ENCODE measurements at places on chromosomes 1 and 21. TPM values are rescaled to one million over a fixed set of nuclear protein-coding genes. Genes with fewer than 3 reads are reported as not detected.
A peak's percentile ranks its signal among the peaks of the same experiment; 100 is the strongest.

Gene UBE2Q1
- 32.8 TPM for polyA plus RNA-seq

Gene LEFTY2
- polyA plus RNA-seq: not detected

Gene CA14
- polyA plus RNA-seq: 0.68 TPM

Gene ALPL
- 2.9 TPM for polyA plus RNA-seq

Gene UBL4B
- polyA plus RNA-seq: not detected

Gene KRTAP13-3
- not detected for polyA plus RNA-seq

Gene CR1
- 0.61 TPM for polyA plus RNA-seq

Gene SPRR3
- 932 TPM for polyA plus RNA-seq

Gene COL8A2
- polyA plus RNA-seq: 5.0 TPM

- no peak for DNase-seq
These were observed 186.5 kb downstream of the DSCAM start for GRCh38 chr21:40660461-40660860.

DNA sequence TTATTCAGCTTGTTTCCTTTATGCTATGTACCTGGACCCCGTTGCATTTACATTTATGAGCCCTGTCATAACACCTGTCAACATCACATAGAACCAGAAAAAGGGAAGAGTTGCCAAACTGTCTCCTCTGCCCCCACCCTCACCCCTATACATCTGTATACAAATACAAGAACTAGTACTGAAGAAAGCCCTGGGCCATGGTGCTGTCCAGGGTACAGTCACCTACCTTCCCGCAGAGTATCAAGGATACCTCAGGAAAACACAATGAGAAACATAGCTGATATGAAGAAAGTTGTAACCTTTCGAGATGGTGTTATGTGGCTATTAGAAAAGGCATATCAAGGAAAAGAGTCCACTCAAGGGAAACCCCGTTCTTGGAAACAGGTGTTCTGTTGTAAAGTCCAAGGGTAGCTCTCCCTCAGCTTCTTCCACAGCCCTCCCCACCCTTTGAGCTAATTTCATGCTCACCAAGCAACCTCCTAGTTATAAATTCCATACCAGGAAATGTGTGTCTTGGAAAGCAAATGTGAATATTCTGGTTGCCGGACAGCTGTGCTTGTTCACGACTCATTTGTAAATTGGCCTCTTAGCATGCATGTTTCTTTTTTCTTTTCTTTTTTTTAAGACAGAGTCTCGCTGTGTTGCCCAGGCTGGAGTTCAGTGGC, 16.7 kb upstream of the AVPR1B start:
- no peak for DNase-seq

GRCh38 chr1:28927648-28928313, 13.4 kb downstream of the EPB41 start:
- DNase-seq: peak; percentile 33

DNA sequence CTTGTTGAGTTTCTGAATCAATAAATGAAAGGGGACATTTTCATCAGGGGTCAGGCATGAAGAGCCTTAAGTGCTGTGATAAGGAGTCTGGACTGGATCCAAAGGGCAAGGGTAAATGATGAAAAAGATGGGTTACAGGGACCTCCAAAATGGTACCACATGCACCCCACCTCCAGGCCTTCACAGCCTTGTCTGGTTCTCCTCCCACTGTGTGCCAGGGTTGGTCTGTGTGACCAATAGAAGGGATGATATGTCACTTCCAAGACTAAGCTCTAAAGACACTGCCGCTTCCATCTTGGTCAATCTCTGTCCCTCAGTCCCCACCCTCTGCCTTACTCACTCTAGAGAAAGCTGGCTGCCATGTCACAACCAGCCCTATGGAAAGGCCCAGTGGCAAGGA, 140.6 kb downstream of the ZNF281 start:
- no peak for DNase-seq

GRCh38 chr1:42777852-42778251, 6.9 kb upstream of the TMEM269 start:
- peak; percentile 68 for DNase-seq

- DNase-seq: no peak
These were observed 112.2 kb downstream of the ITSN1 start for GRCh38 chr21:33754481-33754880.

DNA sequence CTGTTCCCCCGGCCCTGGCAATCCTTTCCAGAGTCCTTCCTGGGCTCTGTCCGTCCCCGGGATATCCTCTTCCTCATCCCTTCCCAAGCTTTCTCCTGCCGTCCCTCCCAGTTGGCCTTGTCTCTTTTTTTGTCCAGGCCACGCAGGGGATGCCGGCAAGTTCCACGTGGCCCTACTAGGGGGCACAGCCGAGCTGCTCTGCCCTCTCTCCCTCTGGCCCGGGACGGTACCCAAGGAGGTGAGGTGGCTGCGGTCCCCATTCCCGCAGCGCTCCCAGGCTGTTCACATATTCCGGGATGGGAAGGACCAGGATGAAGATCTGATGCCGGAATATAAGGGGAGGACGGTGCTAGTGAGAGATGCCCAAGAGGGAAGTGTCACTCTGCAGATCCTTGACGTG, 13.4 kb upstream of the SVBP start:
- no peak for DNase-seq

- no peak for DNase-seq
These were observed 102.6 kb upstream of the TNR start for GRCh38 chr1:175845985-175846384.

DNA sequence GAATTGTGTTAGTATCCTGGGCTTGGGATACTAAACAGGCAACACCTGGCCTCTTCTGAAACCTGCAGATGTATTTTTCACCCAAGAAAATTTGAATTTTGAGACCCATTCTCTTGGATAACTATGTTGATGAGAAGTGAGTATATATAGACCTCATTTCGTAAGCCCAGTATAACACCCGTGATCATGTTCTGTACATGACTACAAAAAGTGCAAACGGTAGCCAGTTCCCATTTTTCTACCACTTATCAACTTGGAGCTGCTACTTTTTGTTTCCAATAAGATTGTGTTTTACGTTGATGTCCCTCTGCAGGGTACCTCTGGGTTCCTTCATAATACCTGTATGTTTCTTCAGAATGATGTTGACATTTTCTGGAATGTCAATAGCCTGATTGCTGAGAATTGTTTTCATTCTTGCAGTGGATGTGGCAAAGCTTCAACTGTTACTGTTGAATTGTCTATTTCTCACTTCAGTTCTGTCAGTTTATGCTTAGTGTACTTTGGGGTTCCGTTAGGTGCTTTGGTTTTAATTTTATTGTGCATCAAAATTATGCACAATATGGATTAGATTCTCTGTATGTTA, 48.1 kb downstream of the ZFYVE9 start:
- DNase-seq: no peak
